ENCODE measurements at places on chromosomes 3 and 15. TPM values are rescaled to one million over a fixed set of nuclear protein-coding genes. Genes with fewer than 3 reads are reported as not detected.

The PEX11A gene
- polyA plus RNA-seq = 6.1 TPM

The IFT80 gene
- polyA plus RNA-seq = 17.4 TPM

DNA sequence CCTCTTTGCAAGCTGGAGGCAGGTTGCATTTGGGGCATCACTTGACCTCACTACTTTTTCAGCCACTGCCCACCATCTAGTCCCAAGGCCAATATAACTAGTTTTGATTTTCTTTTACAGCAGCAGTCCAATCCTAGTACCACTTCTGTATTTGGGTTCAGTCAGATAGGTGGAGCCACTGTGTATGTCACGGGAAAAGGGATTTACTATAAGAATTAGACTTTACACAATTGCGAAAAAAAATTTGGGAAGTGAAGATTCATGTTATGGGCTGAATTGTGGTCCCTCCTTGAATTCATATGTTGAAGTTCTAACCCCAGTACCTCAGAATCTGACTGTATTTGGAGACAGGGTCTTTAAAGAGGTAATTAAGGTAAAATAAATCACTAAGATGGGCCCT lies 37.4 kb upstream of the NMNAT3 start:
- H3K36me3 ChIP-seq = no peaks in the 10 kb centered on the region
- H3K27me3 ChIP-seq = no peaks in the 10 kb centered on the region
- H3K27ac ChIP-seq = no peak overlapping the region
- H3K4me1 ChIP-seq = no peaks in the 10 kb centered on the region
- DNase-seq = no peak

DNA sequence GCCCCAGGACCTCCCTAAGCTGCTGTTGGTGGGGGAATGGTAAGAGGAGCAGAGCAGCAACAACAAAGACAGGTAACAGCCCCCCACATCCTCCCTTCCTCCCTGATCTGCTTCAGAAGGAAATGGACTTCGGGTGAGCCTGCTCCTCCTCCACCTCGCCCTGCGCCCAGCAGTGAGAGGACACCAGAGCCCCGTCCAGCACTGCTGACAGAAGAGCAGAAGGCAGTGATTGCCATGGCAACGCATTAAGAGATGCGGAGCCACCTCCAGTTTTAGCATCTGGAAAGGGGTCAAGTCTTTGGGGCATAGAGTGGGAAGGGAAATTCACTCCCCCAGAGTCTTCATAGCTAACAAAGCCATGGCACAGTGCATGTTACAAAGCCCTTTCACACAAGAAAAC lies 77.6 kb upstream of the HRH1 start:
- H3K27ac ChIP-seq = no peak overlapping the region
- H3K36me3 ChIP-seq = no peaks in the 10 kb centered on the region
- no peaks in the 10 kb centered on the region for H3K27me3 ChIP-seq
- no peak overlapping the region for H3K4me3 ChIP-seq
- H3K4me1 ChIP-seq = no peaks in the 10 kb centered on the region
- DNase-seq = peak; percentile 36

DNA sequence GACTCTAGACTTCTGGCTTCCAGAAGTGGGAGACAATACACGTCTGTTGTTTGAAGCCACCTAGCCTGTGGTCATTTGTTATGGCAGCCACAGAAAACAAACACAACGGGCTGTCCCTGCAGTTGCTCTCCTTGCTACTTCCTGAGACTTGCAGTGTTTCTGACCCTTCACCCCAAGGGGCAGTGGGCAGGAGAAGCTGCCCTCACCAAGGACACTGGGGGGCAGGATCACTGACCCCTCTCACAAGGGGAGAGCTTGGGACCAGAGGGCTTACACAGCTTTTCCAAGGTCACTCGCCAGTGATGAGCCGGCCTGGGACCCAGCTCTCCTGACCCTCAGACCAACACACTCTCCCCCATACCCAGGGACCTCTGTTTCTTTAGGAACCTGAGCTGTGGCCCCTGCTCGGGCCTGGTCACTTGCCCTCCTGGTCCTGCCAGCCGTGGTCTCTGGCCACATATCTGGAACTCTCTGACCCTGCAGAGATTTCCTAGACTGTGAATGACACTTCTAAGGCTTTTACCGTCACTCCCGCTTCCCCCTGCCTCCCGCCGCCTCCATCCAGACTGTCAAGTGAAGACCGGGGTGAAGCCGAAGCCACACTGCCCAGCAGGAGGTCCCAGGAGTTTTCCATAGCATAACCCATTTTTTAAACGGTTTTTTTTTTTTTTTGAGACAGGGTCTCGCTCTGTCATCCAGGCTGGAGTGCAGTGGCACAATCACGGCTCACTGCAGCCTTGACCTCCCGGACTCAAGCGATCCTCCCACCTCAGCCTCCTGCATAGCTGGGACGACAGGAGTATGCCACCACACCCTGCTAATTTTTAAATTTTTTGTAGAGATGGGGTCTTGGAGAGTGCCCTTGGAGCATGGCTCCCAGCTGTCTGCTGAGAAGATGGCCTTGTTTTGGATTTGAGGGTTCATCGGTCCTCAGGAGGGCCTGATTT lies 4.4 kb downstream of the ATP2B2 start:
- H3K4me3 ChIP-seq = no peak overlapping the region
- no peak overlapping the region for H3K27ac ChIP-seq
- no peaks in the 10 kb centered on the region for H3K4me1 ChIP-seq
- no peak for DNase-seq
- H3K36me3 ChIP-seq = no peaks in the 10 kb centered on the region

DNA sequence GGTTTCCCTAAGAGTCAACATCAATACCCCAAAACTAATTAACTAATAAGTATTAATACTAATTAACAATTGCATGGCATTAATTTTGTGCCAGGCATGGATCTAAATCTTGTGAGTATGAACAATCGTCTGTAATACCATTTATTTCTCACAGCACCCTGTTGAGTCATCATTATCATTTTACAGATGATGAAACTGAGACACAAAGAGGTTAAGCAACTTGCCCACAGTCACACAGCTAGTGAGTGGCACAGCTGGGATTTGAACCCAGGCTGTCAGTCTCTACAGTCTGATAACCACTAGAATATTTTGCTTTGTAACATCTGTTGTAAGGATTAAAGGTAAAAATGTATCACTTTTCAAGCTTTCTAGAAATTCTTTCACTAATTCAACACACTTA lies 423.4 kb upstream of the WNT5A start:
- DNase-seq = no peak
- H3K4me3 ChIP-seq = no peak overlapping the region
- H3K27me3 ChIP-seq = no peaks in the 10 kb centered on the region

DNA sequence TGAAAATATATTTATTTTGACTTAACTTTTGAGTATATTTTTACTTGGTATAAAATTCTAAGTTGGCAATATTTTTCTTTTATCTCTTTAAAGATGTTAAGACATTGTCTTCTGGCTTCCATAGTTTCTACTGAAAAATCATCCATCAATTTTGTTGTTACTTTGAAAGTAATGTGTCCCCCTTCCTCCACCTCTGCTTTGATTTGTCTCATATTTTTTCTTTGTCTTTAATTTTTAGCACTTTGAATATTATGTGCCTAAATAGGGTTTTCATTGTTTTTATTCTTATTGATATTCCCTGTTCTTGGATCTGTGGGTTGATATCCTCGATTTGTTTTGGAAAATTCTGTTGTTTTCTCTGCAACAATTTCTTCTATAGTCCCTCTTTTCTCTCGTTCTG lies 157.4 kb downstream of the CD47 start:
- H3K4me3 ChIP-seq = no peak overlapping the region
- no peak overlapping the region for H3K27ac ChIP-seq
- no peak for DNase-seq
- H3K27me3 ChIP-seq = no peaks in the 10 kb centered on the region
- no peaks in the 10 kb centered on the region for H3K4me1 ChIP-seq

DNA sequence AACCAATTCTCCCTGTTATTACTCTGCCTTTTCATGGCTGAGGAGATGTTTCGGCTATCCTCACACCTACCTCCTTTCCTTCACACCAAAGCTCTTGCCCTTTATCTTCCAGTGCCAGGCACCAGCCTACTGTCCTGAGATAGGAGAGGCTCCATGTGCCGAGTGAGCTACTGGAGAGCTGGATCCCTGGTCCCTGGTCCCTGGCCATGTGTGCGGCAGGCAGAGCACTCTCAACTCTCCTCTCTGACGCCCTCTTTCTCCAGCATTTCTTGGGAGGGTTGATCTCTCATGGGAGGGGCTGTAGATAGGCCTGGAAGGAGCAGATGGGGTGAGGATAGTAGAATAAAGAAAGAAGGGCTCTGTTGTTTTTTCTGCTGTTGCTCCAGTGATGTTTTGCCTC lies 277.1 kb upstream of the UMPS start:
- H3K27ac ChIP-seq = no peak overlapping the region
- peaks cover 18% of the 10 kb centered on the region for H3K36me3 ChIP-seq
- H3K4me1 ChIP-seq = no peaks in the 10 kb centered on the region
